ENCODE measurements at places on chromosomes 6 and 20.

DNA sequence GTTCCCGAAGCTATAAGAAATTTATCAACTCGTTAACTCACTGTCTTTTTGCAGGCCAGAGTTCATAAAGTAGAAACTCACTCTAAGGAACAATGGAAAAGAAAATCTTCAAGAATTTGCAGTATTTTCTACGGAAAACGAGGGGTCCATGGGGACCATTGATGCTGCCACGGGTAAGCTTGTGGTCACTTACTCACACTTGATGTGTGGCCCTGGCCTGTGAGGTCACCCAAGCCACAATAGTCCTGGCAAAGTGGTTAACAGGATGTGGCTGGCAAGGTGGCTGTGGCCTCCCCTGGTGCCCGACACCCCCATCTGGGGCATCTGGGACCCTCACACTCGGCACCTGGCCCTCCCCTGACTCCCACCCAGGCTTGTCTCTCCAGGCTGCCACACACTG is 123.4 kb downstream of the C6orf118 start:
- DNase-seq, result no peak

DNA sequence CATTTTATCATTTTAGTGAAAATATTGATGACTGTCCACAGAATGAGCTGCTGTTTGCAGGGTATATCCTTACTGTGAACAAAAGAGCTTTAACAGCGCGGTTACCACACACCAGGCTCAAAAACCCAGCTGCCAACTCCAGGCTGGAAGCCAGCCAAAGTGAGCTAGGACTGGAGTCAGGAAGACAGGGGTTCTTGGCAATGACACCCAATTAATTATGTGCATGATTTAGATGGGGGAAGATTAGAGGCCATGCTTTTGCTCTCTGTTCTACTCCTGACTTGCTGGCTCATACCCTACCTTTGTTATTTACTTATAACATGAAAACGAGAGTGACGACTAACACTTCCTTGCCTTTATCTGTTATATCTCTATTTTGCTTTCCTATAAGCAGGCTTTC is 128.9 kb upstream of the SHLD1 start:
- DNase-seq, result no peak

- no peak for DNase-seq
These were observed 44.3 kb upstream of the PLCB4 start for GRCh38 chr20:9024606-9025005.

- no peak for DNase-seq
These were observed 311.2 kb downstream of the PKHD1 start for GRCh38 chr6:51775942-51776860.

DNA sequence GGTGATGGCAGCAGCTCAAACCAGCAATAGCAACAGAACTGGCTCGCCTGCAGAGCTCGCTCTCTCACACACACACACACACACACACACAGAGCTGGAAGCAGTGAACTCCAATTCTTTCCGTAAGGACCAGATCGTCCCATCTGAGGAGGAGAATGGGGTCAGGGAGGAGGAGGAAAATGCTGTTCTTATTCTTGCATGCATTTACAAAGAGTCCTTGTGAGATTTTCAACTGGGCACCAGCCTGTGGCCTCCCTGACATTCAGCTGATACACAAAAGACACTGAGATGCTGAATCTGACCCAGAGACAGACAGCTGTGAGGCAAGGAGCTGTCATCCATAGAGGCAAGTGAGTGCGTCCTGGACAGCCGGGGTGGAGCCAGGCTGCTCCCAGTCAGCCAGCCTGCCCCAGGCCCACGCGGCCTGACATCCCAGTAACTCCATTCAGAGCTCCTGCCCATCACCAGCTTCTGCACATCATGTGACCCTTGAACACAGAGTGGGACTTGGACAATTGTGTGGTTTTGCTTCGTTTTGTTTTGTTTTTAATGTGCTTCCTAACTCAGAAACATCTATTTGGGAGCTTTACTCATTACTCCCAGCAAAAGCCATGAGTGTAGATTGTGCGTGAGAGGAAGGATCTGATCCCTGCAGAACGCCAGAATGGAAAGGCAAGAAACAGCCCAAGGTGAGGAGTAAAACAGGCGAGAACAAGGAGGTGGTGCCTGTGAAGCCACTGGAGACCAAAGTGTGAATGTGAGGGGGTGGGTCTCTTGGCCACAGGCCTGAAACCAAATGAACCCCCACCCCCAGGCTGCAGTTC is 2.1 kb downstream of the SERPINB9 start:
- no peak for DNase-seq

- no peak for DNase-seq
These were observed 625.2 kb downstream of the EPM2A start for GRCh38 chr6:145110109-145110508.

GRCh38 chr6:6006006-6006427 is 708 bp downstream of the NRN1 start:
- DNase-seq, result no peak

- DNase-seq, result no peak
These were observed 302.0 kb downstream of the NRN1 start for GRCh38 chr6:5704708-5705107.

- DNase-seq, result no peak
These were observed 246.0 kb upstream of the SPTLC3 start for GRCh38 chr20:12762725-12763124.

DNA sequence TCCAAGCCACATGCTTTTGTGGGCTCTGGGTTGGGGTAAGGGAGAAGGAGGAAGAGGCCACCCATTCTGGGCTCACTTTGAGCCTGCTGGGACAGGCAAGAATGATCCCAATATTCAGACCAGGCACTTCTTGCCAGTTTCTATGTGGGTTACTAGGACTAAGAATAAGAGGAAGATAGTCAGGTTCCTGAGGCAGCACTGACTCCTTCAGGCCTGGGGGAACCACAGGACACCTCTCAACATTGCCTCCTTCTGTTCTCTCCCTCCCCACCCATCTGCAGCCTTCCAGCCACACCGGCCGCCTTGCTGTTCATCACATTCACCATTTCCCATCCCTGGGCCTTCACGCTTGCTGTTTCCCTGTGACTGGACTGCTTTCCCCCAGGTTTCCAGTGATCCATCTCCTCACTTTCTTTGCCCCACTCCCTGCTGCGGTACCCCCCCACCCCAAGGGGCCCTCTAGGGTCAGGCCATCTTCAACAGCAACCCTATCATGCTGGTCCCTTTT is 69.2 kb upstream of the SIRPA start:
- DNase-seq, result no peak

DNA sequence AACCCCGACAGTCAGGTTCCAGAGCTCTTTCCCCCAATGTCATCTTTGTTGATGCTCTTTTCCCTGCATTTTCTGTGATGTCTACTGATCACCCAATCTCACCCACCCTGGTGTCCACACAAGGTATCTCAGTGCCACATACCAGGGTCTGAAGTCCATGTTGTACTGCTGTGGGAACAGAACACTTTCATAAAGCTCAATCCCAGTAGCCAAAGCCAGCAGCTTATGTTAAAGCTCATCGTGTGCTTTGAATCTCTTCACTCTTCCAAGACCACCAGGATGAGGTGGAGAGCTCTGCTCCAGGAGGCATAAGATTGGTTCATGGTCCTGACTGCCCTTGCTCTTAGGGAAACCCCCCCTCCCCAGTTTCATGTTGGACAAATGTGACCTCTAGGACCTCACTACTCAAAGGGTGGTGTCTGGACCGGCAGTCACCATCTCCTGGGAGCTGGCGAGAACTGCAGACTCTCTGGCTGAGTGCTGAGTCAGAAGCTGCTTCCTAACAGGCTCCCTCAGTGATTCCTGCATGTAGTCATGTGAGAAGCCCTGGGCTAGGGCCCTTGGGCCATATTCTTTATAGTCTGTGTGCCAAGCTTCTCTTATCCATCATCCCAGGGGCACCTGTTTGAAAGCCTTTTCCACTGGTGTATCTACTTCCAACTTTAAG is 13.4 kb upstream of the CPNE5 start:
- no peak for DNase-seq

- no peak for DNase-seq
These were observed 15.4 kb downstream of the RANBP9 start for GRCh38 chr6:13696226-13696625.

DNA sequence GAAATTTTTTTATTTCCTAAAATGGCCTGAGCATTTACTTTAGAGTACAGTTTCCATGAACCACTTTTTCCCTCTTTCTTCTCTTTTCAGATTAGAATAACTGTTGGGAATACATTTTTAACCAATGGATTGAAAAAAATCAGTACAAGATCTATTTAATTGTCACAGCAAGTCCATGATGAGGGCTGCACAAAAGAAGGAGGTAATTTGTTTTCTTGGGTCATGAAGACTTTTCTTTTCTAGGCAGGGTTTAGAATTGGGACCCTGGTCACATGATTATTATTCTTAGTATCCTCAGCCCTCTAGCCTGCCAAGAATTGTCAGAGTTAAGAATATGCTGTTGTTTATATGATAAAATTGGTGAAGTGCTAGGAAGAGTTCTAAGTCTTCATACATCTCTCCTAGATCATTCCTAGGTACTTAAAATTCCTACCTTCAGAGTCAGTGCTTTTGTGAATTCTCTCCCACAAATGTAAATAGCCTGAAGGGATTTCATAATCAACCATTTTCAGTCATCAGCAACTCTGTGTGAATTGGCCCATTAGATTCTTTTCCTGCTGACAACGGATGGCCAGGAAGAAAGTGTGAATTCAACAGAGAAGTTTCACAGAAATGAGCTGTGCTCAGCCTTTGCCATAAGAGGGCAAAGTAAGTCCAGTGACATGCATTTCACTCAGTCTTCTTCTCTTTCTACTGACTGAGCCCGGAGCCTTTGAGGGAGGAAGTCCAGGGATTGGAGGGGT is 32.4 kb upstream of the TPBG start:
- no peak for DNase-seq

GRCh38 chr20:18778690-18779392 is 34.7 kb upstream of the SCP2D1 start:
- no peak for DNase-seq

GRCh38 chr6:91181416-91181815 is 594.5 kb upstream of the MAP3K7 start:
- DNase-seq, result no peak

- no peak for DNase-seq
These were observed 14.3 kb upstream of the SPO11 start for GRCh38 chr20:57315083-57315975.

- DNase-seq, result peak; percentile 72
These were observed 793 bp downstream of the GMPR start for GRCh38 chr6:16238963-16239797.

DNA sequence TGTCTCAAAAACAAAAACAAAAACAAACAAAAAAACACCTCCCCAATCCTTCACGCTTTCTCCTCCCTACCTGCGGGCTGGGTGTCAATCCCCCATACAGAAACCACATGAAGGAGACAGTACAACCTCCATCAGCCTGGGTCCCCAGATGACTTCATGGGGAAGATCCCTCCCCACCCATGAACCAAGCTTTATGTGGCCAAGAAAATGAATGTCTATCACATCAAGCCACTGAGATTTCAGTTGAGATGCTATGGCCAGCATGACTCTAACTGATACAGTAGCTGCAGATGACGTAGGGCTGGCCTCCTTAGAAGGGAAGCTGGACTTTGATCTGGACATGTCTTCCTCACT is 21.2 kb upstream of the BNIP5 start:
- no peak for DNase-seq

GRCh38 chr20:39021748-39022147 is 59.6 kb downstream of the DHX35 start:
- DNase-seq, result no peak

GRCh38 chr20:45087814-45088213 is 13.1 kb downstream of the KCNS1 start:
- no peak for DNase-seq

DNA sequence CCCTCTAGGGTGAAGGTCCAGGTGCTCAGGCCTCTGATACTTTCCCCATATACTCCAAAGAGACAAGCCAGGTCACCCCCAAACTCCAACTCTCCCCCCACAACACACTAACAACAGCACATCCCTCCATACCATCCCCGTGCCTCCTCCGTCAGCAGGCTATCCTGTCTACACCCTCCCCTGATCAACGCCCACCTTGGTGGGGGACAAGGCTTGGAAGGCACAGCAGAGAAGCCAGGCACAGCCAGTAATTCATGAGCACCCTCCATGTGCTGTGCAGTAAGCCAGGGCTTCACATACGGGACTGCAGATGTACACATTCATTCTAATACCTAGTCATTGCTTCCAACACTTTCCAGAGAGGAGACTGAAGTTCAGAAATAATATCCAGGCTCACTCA is 57.6 kb downstream of the TRERF1 start:
- DNase-seq, result no peak

DNA sequence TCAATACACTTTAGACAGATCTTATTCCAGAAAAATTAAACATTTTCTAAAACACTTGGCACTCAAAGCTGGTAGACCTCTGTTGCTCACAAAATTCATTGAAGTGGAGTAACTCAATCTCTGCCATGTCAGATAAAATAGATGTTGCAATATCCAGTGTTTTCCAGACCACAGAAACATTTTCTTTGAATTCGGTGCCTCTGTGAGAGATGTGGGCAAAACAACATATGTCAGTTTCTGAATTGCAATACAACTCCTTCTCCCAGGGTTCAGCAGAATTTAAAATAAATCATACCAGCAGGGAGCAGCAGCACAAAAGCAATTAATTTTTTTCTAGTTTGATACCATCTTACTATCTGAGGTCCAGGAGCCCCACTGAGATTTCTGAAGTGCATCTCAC is 11.3 kb upstream of the PKHD1 start:
- DNase-seq, result no peak

DNA sequence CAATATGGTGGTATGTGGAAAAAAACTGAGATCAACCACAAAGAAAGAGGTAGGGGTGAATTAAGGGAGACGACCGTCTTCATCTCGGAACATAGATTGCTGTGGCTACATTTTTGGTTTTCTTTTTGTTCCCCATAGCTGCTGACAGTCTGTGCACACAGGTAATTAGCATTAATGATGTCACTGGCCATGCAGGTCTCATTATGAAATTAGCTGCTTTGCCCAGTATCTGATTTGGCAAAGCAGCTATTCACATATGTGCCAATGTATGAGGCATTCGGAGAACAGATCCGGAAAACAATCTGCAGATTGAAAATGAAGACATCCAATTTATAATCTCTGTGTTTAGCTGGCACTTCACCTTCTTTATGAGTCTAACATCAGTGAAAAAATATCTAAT is 13.1 kb downstream of the NOX3 start:
- DNase-seq, result no peak

DNA sequence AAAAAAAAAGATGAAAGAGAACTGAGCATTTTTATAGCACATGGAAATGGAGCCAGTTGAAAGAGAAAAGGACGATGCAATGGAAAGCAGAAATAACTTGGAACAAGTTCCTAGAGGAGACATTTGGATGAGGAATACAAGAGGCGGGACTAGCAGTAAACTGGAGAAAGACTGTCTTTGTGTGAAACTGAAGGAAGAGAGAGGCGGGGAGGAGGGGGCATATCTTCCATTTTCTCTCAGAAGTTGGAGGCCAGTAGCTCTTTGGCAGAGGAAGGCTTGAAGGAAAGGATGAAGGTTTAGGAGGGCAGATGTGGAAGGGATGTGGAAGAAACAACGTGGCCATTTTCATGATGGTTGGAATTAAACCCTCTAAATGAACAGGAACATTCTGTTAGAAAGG is 33.0 kb upstream of the ADGRF1 start:
- DNase-seq, result no peak

DNA sequence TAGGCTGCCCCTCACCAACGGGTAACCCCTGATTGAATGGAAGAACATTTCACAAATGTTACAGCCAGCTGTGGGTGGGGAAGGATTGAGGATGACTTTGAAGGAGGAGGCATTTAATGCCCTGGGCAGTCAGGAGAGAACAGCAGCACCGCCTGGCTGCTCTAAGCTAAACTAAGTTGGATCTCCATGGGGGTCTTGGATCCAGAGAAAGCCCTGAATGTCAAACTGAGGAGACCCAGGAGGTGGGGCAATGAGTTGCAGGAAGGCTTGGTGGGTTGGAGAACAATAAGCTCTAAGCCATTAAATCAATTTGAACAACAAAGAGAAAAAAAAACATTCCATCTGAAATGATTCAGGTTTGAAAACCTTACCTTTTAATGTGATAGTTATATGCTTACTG is 35.4 kb downstream of the TMX4 start:
- no peak for DNase-seq
